Neural crest cell (in vitro differentiated cells): ENCODE measurements at places on chromosomes 16 and 17. TPM values are rescaled to one million over a fixed set of nuclear protein-coding genes. Genes with fewer than 3 reads are reported as not detected.

DNA sequence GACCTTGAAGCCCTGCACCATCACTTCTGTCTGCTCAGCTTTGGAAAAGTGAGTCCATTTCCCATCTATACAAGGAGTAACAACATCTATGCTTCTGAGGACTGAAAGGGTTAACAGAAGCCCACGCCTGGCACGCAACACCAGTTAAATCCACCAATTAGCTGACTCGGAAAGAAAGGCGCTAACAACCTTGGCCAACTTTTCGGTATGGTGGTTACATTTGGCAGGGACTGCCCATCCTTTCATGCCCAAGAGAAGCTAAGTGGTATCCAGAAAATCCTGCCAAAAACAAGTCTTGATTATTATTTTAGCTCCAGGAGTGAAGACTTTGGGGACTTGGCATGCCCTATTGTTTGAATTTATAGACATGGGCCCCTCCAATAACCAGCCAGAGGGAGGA is 202.3 kb upstream of the RPL38 start:
- H3K36me3 ChIP-seq, result no peaks in the 10 kb centered on the region
- peaks cover 5% of the 10 kb centered on the region for H3K4me1 ChIP-seq
- no peak overlapping the region for H3K27ac ChIP-seq
- H3K4me3 ChIP-seq, result no peak overlapping the region
- H3K27me3 ChIP-seq, result no peaks in the 10 kb centered on the region

GRCh38 chr17:74923538-74924249 is 379 bp upstream of the OTOP2 start:
- H3K36me3 ChIP-seq, result no peaks in the 10 kb centered on the region
- DNase-seq, result peak; percentile 69
- H3K4me1 ChIP-seq, result no peaks in the 10 kb centered on the region
- peaks cover 78% of the 10 kb centered on the region for H3K27me3 ChIP-seq
- H3K4me3 ChIP-seq, result no peak overlapping the region

DNA sequence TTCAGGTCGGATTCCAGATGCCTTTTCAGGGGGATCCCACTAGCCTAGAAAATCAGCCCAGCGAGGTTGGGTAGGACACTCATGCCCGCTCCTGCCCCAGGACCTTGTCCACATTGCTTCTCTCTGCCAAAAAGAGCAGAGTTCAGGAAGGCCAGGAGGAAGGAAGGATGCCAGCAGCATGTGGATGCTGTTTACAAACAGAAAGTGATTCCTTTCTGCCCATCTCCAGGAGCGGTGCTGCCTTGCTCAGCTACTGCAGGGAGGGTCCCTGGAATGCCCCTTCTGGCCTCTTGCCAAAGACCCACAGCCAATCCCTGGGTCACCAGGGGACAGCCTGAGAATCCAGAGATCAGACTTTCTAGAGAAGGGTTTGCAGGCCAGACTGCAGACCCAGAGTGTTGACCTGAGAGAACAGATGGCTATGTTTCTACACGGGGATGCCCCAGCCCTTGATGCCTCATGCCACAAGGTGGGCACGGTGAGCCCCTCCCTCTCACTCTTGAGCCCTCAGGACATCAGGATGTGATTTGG is 32.3 kb upstream of the EMP2 start:
- no peak overlapping the region for H3K4me3 ChIP-seq
- H3K27me3 ChIP-seq, result peaks cover 3% of the 10 kb centered on the region
- peaks cover 13% of the 10 kb centered on the region for H3K4me1 ChIP-seq
- H3K27ac ChIP-seq, result no peak overlapping the region
- no peak for DNase-seq
- no peaks in the 10 kb centered on the region for H3K36me3 ChIP-seq

DNA sequence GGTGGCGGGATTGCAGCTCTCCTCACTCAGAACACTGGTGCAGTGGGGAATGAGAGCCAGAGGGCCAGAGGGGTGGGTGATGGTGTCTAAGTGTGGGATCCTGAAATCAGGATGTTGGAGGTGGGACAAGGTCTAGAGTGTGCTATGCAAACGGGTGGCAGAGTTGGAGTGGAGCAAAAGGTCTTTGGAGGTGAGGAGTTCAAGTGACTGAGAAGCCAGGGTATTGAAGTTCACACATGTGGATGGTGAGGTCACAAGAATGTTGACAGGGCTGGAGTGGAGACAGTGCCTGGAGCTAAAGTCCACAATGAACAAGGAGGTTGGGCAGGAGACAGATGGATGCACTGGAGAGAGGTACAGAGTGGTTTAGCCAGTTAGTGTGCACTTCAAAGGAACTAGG is 38.3 kb upstream of the MAP3K14 start:
- H3K27me3 ChIP-seq, result peaks cover 18% of the 10 kb centered on the region
- no peak overlapping the region for H3K4me3 ChIP-seq
- no peak overlapping the region for H3K27ac ChIP-seq

DNA sequence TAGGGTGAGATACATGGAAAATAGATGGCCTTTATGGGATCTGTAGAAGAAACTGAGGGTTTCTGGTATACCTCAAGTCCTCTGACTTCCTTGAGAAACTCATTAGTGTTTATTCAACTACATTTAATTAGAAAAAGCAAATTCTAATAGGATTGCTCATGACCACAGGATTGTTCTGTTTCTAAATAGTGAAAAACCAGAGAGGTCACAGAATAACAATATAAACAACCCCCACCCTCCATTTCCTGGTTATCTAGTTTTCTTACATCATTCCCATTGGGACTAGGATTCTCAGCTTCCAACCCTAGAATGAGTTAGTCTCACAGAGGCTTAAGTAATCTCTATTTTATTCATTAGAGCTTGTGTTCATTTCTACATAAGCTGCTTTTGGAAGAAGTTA is 30.0 kb downstream of the SF3B3 start:
- H3K27ac ChIP-seq, result no peak overlapping the region
- DNase-seq, result no peak
- no peaks in the 10 kb centered on the region for H3K4me1 ChIP-seq
- peaks cover 22% of the 10 kb centered on the region for H3K36me3 ChIP-seq
- H3K4me3 ChIP-seq, result no peak overlapping the region

DNA sequence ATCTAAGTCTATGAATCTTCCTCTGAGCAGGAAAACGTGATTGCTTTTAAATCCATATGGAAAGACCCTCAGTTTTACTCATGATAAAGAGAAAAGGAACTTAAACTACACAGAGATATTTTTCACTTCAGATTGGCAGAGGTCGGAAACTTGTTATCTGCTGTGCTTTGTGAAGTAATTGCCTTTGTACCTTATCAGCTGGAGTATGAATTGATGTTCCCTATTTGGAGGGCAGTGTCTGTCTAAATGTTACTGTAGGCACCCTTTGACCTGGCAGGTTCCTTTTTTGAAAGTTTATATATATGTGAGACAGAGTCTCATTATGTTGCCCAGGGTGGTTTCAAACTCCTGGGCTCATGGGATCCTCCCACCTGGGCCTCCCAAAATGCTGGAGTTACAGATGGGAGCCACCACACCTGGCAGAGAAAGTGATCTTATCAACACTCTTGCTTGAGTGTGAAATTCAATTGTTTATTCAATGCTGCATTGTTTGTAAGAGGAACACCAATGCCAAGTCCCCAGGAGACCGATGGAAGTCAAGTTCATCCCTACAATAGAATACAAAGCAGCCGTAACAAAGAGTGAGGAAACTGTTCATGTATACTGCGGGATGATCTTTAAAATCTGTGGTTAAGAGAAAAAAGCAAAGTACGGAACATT is 52.3 kb downstream of the ABCC1 start:
- H3K27ac ChIP-seq, result no peak overlapping the region
- no peaks in the 10 kb centered on the region for H3K27me3 ChIP-seq
- no peak for DNase-seq

TMEM100 gene
- 0.23 and 0.54 TPM in 2 replicates for total RNA-seq

DNA sequence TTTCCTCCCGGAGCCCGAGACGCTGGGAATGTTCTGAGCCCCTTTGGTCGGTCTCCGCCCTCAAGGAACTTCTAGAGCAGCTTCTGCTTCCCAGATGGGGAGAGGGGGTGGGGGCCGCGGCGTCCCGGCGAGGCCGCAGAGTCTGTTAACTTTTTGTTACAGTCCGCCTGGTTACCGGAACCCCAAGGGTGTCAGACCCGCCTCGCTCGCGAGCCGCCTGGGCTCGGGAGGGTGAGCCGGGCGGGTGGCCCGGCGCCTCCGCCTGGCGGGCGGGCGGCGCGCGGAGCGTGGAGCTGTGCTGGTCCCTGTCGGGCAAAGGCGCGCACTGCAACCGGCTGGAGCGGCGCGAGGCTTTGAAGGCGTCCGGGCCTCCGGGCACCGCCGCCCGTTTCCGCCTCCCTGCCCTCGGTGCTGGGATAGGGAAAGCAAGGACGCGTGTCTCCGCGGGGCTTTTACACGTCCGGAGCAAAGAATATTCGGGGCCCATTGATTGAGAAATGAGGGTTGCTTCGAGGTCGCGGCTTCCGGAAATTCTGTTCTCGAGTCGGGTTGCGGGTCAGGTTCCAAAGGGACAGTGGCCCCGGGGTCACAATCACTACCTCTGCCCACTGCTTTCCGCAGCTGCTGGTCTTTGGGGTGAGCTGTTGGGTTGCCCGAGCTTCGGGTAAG is 1.7 kb downstream of the HS3ST3B1 start:
- peaks cover 67% of the 10 kb centered on the region for H3K4me1 ChIP-seq
- peak overlapping the region; percentile 75 for H3K27ac ChIP-seq
- peaks cover 11% of the 10 kb centered on the region for H3K36me3 ChIP-seq
- peaks cover 54% of the 10 kb centered on the region for H3K27me3 ChIP-seq
- peak overlapping the region; percentile 97 for H3K4me3 ChIP-seq
- DNase-seq, result peak; percentile 76

DNA sequence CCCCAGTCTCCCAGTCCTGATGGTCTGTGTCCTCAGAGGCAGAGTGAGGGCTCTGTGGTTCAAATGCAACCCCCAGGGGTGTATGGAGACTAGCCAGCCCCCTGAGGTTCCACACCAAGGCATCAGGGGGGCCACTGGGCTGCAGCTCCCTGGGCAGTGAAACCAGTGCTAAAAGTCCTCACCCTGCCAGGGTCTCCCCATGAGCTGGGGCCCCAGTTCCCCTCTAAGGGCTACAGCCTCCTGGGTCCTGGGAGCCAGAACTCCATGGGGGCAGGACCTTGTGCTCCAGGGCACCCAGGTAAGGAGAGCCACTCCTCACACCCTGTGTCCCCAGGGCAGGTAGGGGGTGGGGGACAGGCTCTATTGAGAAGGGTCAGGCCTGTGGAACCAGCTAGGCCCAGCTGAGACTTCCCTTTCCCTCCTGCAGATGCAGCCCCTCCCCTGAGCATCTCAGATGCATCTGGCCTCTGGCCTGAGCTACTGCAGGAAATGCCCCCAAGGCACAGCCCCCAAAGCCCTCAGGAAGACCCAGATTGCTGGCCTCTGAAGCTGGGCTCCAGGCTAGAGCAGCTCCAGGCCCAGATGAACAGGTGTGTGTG is 6.4 kb upstream of the DCAF7 start:
- no peaks in the 10 kb centered on the region for H3K36me3 ChIP-seq
- H3K27me3 ChIP-seq, result peaks cover 6% of the 10 kb centered on the region
- no peak for DNase-seq
- no peak overlapping the region for H3K4me3 ChIP-seq

- H3K4me3 ChIP-seq, result peak overlapping the region; percentile 91
- no peak overlapping the region for H3K27ac ChIP-seq
- DNase-seq, result no peak
These were observed 1.1 kb upstream of the HOXB7 start for GRCh38 chr17:48611681-48612455.

GRCh38 chr17:788551-788950 is 6.4 kb downstream of the MRM3 start:
- H3K27ac ChIP-seq, result no peak overlapping the region
- peaks cover 4% of the 10 kb centered on the region for H3K27me3 ChIP-seq
- no peak for DNase-seq
- H3K4me1 ChIP-seq, result peaks cover 6% of the 10 kb centered on the region
- no peak overlapping the region for H3K4me3 ChIP-seq

- H3K4me1 ChIP-seq, result peaks cover 11% of the 10 kb centered on the region
- H3K4me3 ChIP-seq, result peak overlapping the region; percentile 73
- peak overlapping the region; percentile 39 for H3K27ac ChIP-seq
- no peak for DNase-seq
- peaks cover 11% of the 10 kb centered on the region for H3K36me3 ChIP-seq
These were observed 11.9 kb downstream of the FZD2 start for GRCh38 chr17:44568945-44569858.
